ENCODE measurements at places on chromosomes 3 and 15.
A peak's percentile ranks its signal among the peaks of the same experiment; 100 is the strongest.

DNA sequence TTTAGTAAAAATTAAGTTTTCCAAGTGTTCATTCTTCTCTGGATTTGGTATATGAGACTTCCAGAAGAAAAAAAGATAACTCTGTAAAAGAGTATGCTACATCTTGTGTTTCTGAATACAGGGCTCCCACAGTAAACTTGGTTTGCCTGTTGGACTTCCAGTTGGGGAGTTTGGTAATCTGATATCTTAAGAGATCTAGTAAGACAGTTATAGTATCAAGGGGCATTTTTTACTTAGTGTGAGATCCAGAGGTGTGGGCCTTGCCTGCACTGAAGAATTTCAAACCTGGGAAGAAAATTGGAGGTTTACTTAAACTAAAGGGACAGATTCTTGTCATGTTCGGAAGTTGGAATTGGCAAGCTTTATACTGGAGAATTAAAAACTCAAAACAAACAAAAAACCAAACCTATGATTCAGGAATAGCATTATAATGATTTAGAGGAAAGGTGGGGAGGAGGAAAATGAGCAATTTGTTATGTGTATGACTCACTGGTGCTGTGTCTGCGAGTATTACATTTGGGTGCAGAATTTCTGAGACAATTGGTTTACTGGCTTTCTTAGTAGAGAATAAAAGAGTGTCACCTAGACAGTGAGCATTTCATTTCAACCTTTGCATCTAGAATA, 58.9 kb upstream of the ULK4 start:
- no peak for DNase-seq

- DNase-seq = no peak
Measured at GRCh38 chr15:31660816-31661215, 334.2 kb downstream of the KLF13 start.

- no peak for DNase-seq
Measured at GRCh38 chr3:100160521-100160920, 46.2 kb upstream of the FILIP1L start.

- DNase-seq = no peak
Measured at GRCh38 chr3:94336046-94336753, 273.3 kb downstream of the NSUN3 start.

GRCh38 chr3:65412588-65412987, 626.1 kb downstream of the MAGI1 start:
- DNase-seq = no peak

- no peak for DNase-seq
Measured at GRCh38 chr3:186962445-186962844, 32.1 kb downstream of the ST6GAL1 start.

DNA sequence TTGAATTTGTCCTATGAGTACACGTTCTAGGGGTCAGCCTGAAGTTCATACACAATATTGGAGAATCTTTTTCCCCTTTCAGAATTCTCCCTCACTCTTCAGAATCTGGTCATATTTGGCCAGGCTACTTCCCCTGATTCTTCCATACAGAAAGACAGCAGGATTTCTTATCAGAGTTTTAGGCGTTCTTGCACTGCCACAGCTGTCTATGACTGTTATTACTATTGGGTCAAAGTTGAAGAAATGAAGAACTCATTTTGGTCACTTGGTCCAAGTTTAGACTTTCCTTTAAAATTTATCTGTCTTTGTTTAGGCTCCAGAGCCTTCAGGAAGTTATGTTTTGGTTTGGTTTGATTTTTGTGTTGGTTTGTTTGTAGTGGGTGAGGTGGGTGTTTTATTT, 12.0 kb downstream of the TEX55 start:
- DNase-seq = no peak

DNA sequence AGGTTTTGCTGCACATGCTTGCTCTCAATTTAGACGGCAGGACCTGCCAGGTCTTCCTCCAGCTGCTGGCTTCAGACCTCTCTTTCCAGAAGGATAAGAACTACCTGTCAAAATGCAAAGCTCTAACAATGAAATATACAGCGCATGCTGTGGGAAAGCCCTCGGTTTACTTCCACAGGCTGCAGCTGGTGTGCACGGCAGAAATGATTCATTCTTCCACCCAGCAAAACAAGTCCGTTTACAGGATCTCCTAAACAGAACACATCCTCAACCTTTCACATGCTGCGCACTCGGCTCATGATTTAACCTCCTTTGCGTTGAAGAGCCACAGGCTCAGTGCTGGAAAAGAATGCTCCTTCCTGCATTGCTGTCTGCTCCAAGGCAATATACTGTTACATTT, 92.4 kb upstream of the WNT5A start:
- DNase-seq = no peak

GRCh38 chr3:142165194-142165593, 15.8 kb upstream of the TFDP2 start:
- DNase-seq = no peak

GRCh38 chr3:53921296-53921695, 29.6 kb upstream of the SELENOK start:
- DNase-seq = no peak

DNA sequence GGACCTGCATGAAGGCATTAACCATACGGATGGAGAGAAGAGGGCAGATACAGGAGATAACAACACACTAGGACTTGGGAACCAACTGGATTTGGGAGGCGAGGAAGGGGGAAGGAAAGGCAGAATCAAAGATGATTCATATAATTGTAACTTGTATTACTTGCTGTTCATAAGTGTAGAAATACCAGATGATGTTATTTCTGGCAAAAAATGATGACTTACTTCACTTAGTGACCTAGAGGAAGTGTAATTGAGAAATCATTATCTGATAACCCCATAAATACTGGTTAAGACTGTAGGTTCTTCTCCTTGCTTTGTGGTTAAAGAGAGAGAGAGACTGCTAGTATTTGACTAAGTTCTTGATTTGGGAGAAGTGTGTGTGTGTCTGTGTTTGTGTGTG, 50.5 kb upstream of the GK5 start:
- no peak for DNase-seq

- DNase-seq = no peak
Measured at GRCh38 chr3:133742351-133743091, 3.7 kb upstream of the TF start.

GRCh38 chr15:35141743-35142471, 56.8 kb upstream of the NANOGP8 start:
- DNase-seq = no peak

- DNase-seq = no peak
Measured at GRCh38 chr3:15602146-15602536, 596 bp downstream of the BTD start.

DNA sequence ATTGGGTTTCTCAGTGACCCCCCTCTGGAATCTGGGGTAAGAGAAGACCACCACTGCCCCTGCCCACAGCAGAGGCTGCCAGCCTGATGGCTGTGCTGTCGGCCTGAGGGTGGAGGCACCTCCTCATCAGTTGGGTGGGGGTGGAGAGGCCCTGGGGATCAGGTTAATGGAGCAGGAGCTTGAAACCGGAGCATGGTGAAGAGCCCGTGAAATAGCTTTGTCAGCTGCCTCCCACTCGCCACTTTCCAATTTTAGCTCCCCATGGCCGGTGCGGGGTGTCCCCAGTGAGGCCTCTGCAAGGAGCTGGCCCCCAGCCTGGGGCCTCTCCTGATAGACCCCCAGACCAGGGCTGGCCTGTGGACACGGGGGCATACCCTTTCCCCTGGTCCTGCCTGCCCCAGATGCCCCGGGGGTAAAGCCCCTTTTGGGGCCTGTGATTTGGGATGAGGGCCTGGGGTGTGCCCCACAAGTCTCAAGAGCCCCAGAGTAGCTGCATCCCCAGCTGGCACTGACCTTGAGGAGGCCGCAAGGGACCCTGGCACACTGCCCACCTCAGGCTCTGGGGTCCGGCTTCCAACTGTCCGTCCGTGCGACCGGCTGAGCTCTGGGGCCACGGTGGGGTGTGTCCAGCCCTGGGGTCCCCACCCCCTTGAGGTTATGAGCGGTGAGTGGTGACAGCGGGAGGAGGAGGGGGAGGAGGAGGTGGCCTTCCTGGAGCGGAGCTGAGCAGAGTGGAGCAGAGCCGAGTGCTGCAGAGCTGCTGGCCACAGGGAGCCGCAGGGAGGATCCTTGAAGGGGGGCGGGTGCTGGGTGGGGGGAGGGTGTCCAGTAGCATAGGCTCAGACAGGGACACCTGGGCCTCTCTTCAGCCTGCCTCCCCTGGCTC, at the start of gene HHATL:
Gene HHATL (minus strand): TSS at position 733 of the 886 bp plus-strand sequence. CDS start 1,972 bp downstream, outside the sequence.
- DNase-seq = no peak

- DNase-seq = no peak
Measured at GRCh38 chr15:60324706-60325438, 72.9 kb downstream of the ANXA2 start.

DNA sequence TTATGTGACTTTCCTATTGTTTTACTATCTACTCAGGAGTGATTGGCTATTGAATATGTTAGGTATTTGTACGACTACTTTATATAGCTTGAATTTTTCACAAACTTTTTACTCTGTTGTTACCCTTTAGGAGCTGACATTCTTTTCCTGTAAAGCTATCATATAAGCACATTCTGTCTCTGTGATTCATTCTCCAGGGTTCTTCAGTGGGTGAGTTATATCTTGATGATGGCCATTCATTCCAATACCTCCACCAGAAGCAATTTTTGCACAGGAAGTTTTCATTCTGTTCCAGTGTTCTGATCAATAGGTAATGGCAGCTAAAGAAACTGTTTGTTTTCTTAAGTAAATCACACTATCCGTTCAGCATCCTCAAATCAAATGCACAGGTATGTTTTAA, 10.1 kb upstream of the CAPN3 start:
- no peak for DNase-seq

- DNase-seq = no peak
Measured at GRCh38 chr3:22908989-22909507, 294.1 kb upstream of the UBE2E2 start.

DNA sequence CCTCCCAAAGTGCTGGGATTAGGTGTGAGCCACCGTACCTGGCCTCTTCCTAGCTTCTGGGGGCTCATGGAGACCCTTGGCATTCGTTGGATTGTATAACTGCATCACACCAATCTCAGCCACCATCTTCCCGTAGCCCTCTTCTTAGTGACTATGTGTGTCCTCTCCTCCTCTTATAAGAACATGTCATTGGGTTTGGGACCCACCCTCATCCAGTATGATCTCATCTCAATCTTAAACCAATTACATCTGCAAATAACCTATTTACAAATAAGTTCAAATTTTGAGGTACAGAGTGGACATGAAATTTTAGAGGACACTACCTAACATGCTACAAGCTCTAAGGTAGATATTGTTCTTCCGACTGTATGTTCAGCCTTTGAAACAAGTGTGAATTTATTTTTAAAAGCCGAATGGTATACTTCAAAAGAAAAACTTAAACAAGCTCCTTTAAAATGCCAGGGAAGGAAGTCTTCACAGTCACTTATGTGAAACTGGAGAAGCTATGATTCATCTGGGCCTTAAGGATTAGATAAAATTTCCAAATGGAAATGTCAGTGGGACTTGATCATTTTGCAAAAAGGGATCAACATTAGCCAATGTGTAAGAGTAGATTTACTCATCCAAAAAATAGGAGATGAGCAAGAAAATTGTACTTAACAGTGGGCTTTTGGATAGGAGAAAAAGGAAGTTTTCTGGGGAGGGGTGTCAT, 225.7 kb downstream of the MEX3B start:
- DNase-seq = no peak

DNA sequence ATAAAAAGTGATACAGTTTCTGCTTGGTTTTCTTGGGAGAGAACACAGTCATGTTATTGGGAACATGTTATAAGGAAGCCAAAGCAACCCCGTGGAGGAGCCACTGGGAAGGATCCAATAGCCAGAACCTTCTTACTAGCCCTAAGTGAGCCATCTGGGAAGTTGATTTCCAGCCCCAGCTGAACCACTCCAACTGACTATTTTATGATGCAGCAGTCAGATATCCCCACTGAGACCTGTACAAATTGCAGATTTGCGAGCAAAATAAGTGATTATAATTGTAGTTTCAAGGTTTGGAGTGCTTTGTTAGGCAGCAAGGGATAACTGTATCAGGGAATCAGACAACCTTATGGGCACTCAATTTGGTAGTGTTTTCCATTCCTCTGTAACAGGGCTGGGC, 43.3 kb upstream of the ZPLD1 start:
- no peak for DNase-seq

- DNase-seq = no peak
Measured at GRCh38 chr15:85559530-85559929, 179.1 kb downstream of the AKAP13 start.

DNA sequence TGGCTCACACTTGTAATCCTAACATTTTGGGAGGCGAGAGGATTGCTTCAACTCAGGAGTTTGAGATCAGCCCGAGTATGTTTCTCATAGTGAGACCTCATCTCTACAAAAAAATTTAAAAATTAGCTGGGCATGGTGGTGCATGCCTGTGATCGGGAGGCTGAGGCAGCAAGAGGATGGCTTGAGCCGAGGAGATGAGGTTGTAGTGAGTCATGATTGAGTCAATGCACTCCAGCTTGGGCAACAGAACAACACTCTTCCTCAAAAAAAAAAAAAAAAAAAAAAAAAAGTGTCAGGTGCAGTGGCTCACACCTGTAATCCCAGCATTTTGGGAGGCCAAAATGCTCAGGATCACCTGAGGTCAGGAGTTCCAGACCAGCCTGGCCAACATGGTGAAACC, 2.4 kb downstream of the RPL39L start:
- no peak for DNase-seq

GRCh38 chr15:73270366-73271097, 98.2 kb downstream of the HCN4 start:
- DNase-seq = no peak

DNA sequence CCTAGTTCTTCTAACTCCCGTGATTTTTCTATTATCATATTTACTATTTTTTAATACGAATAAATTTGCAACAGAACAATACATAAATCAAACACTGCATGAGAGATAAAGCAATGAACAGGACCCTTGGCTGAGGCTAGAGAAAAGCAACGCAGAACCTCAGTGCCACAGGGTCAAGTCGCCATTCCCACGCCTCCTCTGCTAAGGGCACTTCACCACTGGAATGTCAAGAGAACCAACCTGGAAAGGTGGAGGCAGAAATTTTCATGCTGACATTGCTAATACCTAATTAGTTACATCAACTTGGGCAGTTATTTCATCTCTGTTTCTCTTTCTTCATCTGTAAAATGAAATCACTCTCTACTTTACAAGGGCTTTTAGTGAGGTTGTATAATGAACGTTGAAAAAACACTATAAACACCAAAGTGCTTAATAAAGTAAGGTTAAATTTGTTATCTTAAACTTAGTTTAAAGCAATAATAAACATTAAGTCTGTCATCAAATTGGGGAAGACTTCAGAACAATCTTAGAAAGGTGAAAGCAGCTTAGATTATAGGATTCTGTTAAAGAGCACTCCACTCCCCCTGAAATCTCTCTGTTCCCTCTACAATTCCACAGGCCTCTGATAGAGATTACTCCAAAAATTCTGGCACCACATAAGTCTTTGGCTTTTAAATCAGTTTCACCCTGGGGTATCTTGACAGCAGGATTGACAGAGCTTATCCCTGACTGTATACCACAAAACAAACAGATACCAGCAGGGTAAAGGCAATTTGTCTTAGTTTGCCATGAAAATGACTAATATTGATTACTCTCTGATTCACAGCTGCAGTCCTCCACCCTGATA, 41.9 kb downstream of the PLCH1 start:
- no peak for DNase-seq

- no peak for DNase-seq
Measured at GRCh38 chr3:23244324-23245041, 41.4 kb downstream of the UBE2E2 start.

- peak; percentile 19 for DNase-seq
Measured at GRCh38 chr3:192467230-192468140, 259.9 kb downstream of the FGF12 start.

- peak; percentile 60 for DNase-seq
Measured at GRCh38 chr15:73346735-73347312, 21.9 kb downstream of the HCN4 start.

- no peak for DNase-seq
Measured at GRCh38 chr3:47601281-47601680, 22.6 kb upstream of the CSPG5 start.

Data from germinal center (tissue), 1 donor.